ENCODE measurements at places on chromosomes 2 and 18.
A peak's percentile ranks its signal among the peaks of the same experiment; 100 is the strongest.

DNA sequence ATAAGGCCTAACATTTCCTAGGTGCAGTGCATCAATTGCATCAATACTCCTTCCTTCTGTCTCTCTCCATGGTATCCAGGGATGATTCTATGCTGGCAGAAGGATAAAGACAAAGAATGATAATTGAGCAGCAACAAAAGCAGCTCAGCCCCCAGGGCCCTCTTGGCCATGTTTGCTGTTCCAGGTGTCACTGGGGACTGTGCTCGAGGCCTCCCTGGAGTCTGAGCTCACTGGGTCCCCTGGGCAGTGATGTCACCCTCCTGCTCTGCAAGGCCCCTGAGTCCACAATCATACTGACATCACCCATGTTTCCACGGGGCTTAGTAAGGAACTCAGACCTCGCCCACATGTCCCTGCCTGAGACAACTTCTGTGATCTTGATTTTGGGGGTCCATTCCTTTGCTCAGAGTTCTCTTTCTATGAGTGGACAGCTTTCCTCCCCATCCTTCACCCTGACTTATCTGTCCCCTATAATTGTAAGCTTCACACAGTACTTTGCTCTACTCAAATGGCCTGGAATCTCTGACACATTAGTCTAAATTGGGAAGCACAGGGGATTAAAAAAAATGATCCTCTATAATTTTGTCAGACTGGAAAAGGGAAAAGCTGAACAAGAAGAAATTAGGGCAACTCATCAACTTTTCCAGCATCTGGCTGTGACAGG lies 15.8 kb upstream of the EXOC6B start:
- DNase-seq, result no peak

GRCh38 chr18:7152440-7152839 lies 34.8 kb upstream of the LAMA1 start:
- no peak for DNase-seq

DNA sequence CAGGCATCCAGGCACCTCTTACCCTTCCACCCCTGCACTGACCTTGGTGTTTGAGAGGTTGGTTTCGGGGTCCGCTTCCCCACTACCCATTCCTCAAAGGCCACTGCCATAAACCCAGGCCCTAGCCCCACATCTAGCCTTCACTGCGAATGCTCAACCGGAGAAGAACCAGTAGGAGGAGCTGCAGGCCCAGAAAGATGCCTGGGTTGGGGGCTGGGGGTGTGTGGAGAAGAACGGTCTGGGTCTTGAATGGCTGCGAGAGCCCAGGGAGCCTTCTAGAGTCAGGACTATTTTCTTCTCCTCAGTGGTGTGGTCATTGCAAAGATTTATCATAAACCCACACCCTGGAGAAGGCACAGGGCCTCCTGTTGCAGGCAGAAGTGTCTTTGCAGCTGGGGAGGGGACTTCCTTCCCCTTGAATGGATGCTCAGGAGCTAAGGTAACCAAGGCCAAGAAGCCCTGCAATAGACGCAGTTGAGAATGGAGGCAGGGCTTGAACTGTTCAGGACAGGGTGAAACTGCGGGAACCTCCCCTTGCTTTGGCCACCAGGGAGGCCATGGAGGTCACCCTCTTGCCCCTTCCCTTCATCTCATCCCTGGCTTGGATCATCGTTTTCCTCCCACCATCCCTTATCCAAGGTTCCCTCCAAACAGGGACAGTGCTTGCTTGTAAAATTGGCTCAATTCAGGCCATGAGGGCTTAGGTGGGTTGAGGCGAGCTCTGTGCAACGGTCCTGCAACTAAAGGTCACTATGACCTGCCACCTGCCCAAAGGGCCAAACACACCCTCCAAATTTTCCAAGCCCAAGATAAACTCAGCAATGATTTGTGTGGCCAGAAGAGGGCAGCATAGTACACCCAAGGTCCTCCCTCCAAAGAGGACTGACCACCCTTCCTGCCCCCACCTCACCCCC lies 20.9 kb downstream of the THNSL2 start:
- DNase-seq, result peak; percentile 23

DNA sequence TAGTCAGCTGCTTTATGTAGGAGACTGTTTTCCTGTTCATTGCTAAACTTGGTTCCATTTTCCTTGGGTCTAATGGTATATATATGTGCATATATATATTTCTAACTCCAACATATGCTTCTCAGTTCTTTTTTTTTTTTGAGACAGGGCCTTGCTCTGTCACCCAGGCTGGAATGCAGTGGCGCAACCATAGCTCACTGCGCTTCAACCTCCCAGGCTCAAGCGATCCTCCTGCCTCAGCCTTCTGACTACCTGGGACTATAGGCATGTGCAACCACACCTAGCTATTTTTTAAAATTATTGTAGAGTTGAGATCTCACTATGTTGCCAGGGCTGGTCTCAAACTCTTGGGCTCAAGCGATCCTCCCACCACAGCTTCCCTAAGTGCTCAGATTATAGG lies 22.1 kb downstream of the STPG4 start:
- no peak for DNase-seq

DNA sequence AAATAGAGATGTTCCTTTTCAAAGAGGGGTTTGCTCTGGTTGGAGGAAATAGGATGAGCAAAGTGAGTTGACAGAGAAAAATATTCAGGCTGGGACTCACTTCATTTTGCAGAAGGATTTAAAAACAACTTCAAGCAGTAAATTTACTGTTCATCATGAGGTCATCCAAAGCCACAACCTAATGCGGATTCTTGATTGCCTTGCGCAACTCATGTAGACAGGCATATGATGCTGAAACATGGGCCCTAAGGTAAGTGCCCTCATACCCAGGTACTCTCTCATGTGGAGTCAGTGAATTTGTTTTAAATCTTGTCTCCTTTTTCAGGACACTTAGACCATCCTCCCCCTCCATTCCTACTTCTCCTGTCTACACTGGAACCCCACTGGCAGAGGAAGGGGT lies 51.9 kb upstream of the LYPD1 start:
- no peak for DNase-seq

All from CD4-positive, alpha-beta T cell treated with Interleukin-17A for 1 hour (primary cell).